Memory B cell (primary cell): ENCODE measurements at places on chromosomes 7 and 10.

GRCh38 chr10:130428936-130429335 lies 292.7 kb downstream of the GLRX3 start:
- no peak for DNase-seq

GRCh38 chr10:74177140-74177677 lies 26.2 kb downstream of the ADK start:
- DNase-seq: no peak

DNA sequence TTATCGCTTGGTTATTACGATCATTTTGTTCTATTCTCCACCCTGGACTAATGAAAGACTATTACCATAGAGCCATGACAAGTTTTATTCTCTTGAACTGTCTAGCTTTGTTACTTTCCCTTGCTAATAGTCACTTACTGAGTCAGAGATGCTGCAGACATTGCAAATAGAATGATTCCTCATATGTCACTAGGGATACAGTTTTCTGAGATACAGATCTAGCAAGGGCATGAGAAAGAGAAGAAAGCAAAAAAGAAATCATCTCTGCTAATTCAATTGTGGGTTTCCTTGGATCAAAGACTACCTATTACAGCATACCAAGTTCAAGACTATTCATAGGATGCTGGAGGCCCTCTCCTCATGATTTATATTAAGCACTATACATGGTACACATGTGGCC lies 204.3 kb downstream of the MBL2 start:
- no peak for DNase-seq

- no peak for DNase-seq
Measured at GRCh38 chr10:11797847-11798633, 25.1 kb upstream of the PROSER2 start.

GRCh38 chr7:22586101-22586785 lies 86.3 kb upstream of the STEAP1B start:
- no peak for DNase-seq

DNA sequence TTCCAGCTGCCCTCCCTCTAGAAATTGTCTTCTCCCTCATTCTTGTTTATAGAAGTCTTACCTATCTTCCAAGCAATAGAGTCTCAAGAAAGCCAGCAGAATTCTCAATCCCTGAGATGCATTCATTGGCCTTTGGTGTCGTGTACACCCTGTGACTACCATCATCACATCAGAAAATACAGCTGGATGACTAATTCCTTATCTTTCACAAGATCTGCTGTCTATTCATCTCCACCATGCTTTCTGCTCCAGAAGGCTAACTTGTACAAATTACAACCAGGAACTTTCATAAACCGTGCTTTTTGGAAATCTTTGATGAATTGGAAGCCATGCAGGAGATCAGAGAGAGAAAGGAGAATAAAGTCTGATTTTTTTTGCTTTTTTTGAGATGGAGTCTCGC lies 1062.9 kb upstream of the GHITM start:
- DNase-seq: no peak

- DNase-seq: no peak
Measured at GRCh38 chr10:125802131-125802530, 20.9 kb downstream of the UROS start.
